CD4-positive, alpha-beta T cell treated with Interleukin-4 for 4 hours (primary cell): ENCODE measurements at places on chromosomes 7 and 10.

DNA sequence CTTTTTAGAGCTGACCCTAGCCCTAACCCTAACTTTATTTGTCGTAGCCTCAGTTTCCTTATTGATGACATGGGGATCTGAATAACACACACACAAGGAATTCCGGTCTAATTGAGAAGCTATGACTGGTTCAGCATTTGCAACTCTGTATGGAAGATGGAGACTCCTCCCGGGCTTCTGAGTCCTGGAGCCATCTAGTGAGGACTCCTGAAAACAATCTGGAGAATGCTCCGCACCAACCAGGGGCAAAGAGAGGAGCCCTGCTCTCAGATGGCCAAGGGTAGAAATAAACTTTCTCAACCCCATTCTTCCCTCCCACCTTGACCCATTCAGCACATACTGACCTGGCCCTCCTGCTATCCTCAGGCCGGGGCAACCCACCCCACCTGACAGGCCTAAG lies 26.4 kb downstream of the MBL2 start:
- no peak for DNase-seq

GRCh38 chr10:11863353-11864109 lies 40.4 kb downstream of the PROSER2 start:
- peak; percentile 66 for DNase-seq

DNA sequence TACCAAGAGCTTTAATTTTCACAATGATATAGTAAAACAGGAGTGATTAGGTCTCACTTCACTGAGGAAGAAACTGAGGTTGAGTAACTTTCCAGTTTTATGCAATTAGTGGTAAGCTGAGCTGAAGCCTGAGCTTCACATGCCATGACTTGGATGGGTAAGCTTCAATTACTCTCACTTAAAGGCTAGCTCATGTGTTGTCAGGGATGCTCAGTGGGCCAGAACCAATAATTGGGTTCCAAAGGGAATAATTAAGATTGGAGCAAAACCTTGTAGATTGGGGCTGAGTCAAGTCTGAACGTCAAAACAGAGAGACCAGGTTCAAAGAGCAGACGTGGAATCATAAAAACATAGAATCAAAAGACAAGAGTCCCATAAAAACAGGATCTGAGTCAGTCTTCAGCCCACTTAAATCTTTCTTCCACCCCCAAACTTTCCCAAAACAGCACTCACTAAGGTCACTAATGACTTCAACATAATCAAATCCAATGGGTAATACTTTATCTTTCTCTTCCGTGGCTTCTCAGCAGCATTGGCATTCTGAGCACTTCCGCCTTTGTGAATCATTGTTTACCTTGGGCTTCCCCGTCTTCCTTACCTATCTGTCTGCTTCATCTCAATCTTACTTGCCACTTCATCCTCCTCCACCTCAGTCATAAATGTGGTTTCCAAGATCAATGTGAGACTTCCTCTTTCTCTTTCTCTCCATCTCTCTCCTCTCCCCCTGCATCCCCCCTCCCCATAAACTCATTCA lies 23.0 kb upstream of the EGFR start:
- peak; percentile 37 for DNase-seq

DNA sequence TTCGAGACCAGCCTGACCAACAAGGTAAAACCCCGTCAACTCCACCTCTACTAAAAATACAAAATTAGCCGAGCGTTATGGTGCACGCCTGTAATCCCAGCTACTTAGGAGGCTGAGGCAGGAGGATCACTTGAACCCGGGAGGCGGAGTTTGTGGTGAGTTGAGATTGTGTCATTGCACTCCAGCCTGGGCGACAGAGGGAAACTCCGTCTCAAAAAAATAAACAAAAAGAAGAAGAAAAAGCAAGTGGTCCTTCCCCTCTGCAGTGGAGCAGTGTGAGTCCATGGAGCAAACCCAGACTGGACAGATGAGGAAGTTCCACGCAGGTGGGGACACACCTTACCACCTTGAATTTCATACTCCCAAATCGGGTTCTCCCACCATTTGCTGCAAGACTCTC lies 13.1 kb upstream of the SERPINE1 start:
- no peak for DNase-seq

- no peak for DNase-seq
These were observed 4.6 kb upstream of the HMX2 start for GRCh38 chr10:123143162-123143824.

DNA sequence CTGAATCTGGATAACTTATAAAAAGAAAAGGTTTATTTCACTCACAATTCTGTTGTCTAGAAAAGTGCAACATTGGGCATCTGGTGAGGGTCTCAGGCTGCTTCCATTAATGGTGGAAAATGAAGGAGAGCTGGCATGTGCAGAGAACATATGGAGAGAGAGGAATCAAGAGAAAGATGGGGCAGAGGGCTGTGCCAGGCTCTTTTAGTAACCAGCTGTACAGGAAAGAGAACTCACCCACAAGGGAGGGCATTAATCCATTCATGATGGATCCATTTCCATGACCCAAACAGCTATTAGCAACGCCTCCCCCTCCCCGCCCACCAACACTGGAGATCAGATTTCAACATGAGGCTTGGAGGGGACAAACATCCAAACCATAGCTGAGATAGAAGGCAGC lies 61.7 kb upstream of the LYZL1 start:
- no peak for DNase-seq

DNA sequence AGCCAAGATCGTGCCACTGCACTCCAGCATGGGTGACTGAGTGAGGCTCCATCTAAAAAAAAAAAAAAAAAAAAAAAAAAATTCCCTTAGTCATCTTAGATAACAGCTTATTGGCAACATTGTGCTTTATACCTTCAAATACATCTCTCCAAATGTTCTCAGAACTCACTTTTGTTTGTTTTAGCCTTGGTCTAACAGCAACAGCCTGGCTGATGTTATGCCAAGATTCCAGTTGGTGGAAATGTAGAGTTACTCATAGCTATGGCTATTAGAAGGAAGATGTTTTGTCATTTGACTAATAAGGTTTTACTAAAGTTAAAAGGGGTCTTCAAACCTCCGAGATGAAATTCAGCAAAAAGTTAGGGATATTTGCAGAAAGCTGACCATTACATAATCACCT lies 481.4 kb downstream of the NEBL start:
- no peak for DNase-seq

DNA sequence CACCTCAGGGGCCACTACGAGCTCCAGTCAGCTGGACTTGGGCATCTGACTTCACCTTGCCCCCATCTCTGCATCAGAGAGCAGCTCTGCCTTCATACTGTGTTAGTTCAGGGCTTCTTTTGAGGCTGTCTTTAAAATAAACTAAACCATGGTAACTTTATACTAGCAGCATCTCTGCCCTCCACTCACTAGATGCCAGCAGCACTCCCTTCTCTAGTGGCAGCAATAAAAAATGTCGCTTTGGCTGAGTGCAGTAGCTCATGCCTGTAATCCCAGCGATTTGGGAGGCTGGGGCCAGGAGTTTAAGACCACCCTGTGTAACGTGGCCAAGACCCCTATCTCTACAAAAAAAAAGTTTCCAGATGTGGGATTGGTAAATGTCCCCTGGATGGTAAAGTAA lies 584.4 kb downstream of the INHBA start:
- no peak for DNase-seq

DNA sequence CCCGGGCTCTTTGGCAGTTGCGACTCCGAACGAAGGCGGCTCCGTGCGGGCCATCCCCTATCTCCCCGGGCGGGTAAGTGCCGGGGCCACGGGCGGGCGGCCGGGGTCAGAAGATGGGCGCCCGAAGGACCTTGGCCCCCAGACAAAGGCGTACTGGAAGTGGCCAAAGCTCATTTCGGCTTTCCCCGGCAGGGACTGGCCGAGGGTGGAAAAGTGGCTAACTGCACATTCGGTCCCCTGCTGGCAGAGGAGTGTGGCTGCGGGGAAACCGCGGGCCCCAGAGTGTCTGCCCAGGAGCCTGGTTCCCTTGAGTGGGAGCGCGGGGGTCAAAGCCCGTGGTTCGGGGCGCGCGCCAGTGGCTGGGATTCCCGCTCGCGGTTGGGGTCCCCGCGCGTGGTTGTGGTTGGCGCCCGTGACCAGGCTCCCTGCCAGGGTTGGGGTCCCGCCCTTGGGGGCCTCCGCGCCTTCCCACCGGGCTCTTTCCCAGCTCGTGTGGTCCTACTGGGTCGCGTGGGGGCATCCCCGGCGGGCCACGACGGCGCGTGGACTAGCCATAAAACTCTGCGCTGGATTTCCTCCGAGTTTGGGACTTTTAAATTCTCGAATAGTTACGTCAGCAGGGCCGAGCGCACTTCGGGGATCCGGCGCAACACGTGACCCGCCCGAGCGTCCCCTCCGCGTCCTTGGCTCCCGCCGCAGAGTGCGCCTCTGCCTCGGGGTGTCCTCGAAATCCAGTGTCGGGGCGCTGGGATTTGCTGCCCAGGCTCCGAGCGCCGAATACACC lies 124.4 kb downstream of the TACC2 start:
- no peak for DNase-seq

GRCh38 chr10:43899224-43899959 lies 250.7 kb upstream of the ZNF32 start:
- DNase-seq: no peak

DNA sequence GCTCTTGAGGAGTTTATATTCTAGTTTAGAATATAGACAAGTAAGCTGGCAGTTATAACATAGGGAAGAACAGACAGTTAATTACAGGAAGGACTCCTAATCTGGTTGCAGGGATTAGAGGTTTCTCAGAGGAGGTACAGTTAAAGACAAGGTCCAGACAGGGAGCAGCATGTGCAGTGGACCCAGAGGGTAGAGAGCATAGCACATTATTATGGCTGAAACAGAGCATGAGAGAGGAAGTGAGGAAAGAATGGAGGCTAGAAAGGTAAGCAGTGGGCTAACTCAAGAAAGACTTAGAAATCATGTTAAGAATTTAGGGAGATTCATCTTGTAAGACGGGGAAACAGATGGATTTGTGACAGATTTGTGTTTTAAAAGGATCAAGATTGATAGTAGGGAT lies 9.7 kb downstream of the MIOS start:
- DNase-seq: no peak

DNA sequence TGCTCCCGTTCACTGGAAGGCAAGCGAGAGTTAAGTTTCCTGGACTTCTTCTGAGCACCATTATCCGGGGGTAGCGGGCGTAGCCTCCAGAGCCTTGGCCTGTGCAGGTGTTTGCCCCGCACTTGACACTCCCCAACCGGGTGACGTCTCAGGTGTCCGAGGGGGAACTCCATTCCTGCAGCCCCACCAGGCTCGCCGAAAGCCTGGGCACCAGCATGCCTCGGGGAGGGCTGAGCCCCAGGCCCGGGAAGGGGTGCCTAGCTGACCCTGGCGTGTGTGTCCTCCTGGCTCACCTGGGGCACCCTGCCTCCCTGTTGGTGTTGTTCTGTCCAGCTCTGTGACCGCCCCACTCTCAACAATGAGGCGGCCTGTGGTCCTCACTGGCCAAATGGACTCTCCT lies 109.4 kb upstream of the GPR26 start:
- no peak for DNase-seq

DNA sequence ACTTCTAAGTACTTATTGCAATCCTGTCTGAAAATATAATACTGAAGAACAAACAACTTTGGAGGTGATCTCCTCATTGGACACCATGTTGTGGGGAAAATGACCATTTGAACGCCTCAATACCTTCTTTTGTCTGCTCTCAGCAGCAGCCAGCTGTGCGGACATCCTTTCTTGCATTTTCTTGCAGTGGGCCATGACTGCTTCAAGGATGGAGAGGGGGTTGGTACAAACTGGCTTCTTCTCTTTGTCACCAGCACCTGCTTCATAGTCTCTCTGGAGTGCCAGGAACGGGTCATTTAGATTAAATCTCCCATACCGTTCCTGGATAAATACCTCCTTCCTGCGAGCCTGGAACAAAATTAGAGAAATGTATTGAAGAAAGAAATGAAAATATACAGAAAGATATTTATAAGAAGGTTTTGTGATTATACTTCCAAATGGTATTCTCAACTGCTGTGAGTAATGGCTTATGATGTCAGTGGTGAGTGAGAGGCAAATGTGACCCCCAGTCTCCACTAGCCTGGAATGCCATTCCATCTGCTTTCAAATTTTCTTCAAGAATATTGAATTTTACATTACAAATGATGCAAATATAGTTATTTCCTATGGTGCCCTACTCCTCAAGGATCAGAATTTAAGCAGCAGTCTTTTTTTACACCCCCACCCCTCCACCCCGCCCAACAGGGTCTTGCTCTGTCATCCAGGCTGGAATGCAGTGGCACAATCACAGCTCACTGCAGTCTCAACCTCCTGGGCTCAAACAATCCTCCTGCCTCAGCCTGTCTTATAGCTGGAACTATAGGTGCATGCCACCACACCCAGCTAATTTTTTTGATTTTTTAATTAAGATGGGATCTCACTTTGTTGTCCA lies 62.4 kb downstream of the CTTNBP2 start:
- DNase-seq: no peak

DNA sequence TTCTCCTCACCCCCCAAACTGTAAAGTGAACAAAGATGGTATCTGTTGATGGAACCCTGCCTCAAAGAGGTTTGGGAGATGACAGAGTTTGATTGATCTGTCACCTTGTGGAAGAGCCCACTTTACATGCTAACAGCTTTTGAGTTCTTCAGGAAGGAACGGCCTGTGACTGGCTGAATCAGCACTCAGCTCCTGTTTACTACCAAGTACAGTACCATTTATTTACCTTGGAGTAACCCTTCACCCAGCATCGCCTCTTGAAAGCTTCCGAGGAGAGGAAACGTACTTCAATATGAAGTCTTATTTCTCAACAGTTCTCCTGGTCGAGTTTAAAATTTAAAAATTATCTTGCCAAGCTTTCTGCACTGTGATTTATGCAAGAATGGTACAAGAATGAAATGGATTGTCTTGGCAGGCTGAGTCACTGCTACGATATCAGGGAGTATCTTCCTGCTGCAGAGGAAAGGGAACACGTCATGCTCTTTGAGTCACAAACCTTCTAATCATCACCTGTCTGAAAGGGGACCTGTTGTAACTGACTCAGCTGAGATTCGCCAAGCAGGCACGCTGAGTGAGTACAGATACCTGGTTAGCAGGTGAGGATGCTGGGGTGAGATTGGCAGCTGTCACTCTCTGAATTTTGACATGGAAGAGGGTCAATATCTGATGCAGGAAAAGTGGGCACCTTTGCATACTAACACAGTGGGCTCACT lies 30.1 kb downstream of the KLF6 start:
- peak; percentile 74 for DNase-seq

DNA sequence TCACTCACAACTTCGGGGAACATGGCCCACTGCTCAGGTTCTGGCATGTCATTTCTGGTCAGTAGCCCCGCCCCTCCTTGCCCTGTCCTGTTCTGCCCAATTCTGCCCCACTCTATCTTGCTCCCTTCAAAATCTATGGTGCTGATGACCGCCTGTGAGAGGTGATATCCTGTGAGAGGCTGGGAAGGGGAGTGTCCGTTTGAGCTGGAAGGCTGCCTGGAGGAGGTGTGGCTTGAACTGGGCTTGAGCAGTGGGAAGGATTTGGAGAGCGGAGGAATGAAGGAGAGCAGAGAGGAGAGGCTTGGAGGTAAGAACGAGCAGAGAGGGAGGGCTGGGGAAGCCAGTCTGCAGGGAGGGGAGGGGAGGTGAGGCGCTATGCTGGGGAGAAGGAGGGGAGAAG lies 145.3 kb downstream of the RPS24 start:
- DNase-seq: no peak
